Activated CD4-positive, CD25-positive, alpha-beta regulatory T cell (primary cell): ENCODE measurements at places on chromosomes 4 and X.
A peak's percentile ranks its signal among the peaks of the same experiment; 100 is the strongest.

- no peak for DNase-seq
Measured at GRCh38 chr4:178083968-178084367, 641.7 kb upstream of the AGA start.

- no peak for DNase-seq
Measured at GRCh38 chr4:89344571-89344970, 37.0 kb upstream of the GPRIN3 start.

GRCh38 chrX:100090931-100091330 lies 319.1 kb downstream of the PCDH19 start:
- DNase-seq: no peak

DNA sequence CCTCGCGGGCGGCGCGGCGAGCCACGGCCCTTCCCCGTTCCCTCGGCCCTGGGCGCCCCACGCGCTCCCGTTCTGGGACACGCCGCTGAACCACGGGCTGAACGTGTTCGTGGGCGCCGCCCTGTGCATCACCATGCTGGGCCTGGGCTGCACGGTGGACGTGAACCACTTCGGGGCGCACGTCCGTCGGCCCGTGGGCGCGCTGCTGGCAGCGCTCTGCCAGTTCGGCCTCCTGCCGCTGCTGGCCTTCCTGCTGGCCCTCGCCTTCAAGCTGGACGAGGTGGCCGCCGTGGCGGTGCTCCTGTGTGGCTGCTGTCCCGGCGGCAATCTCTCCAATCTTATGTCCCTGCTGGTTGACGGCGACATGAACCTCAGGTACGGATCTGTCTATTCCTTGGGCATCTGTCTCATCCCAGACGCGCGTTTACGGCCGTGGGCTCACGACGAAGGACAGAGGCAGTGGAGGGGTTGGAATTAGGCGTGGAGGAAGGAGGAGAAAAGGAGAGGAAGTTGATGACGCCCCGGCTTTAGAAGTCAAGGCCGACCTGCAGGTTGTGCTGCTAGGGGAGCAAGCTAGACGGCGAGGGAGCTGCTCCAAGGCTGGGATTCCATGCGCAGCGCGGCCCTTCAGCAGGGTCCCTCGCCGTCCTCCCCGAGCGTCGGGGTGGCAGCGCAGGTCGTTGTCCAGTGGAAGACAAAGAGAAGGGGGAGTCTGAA lies 792 bp downstream of the SLC10A4 start:
- no peak for DNase-seq

- DNase-seq: no peak
Measured at GRCh38 chr4:59728496-59728895, 1471.6 kb upstream of the ADGRL3 start.

GRCh38 chrX:101029665-101030064 lies 22.2 kb downstream of the TRMT2B start:
- no peak for DNase-seq

- no peak for DNase-seq
Measured at GRCh38 chr4:68494688-68495087, 47.4 kb downstream of the TMPRSS11E start.

DNA sequence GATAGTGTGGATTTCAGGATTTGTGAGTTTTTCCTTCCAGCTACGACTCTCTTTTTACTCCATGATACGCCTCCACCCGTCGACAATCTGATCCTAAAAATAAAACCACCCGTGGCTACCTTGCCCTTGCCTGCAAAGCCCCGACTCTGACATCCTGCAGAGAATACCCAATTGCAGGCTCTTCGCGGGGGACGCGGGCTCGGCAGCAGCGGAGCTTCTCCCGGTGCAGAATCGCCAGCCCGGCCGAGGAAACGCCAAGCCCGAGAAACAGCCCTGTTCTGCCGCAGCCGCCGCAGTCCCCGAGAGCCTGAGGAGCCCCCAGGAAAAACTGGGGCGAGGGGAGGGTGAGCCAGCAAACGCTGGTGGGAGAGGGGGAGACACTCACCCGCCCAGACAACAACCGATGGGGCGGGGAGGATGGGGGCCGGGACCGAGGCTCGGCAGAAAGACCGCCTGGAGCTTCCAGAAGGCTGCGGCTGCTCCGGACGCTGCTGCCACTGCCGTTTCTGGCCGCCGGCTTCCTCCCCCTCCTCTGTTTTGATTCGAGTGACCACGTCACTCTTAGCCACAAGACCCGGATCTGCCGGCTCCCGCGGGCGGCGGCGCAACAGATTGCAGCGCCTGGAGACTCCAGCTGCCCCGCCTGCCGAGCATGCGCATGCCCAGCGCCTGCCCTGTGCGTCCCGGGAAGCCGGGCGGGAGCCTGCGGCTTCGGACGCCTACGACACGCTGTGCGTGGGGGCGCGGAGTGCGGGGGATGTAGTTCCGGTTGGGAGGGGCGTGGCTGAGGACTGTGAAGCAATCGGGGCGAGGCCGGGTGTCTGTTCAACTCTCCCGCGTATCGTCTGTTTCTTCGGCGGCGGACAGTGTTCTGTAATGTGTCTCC lies at the start of gene SMIM14:
SMIM14 (minus strand) TSS at position 512 of the 886 bp plus-strand sequence. CDS start 33,720 bp downstream, outside the sequence.
- DNase-seq: peak; percentile 63

- DNase-seq: no peak
Measured at GRCh38 chr4:156948133-156948532, 23.5 kb downstream of the PDGFC start.

DNA sequence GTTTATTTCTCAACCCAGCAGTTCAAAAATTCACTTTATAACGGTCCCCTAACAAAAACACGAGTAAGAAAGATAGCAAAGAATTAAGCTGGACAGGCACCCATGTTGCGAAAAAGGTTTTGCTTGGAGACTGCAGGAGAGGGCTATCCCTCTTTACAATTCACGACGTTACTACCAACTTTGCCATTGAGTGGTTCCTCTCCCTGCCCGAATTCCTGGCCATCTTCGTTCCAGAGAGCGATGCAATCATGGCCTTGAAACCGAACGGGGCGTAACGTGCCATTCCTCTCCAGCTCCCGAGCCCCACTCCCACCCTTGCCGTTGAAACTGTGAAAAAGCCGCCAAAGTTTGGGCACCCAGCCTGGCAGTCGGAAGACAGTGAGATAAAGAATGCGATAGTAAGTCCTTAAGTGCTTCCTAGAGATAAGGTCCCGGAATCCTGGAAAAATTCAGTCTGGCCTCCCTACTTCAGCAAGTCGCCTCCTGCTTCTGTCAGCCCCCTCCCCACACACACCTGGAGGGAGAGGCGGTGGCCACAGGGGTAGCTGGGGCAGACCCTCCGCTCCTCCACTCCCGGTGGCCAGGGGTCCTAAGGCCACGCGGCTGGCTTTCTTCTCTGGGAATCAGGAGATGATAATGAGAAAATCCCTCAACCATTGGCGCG lies 65.2 kb downstream of the FBXO8 start:
- DNase-seq: no peak

- DNase-seq: no peak
Measured at GRCh38 chr4:95549246-95550114, 707 bp upstream of the UNC5C start.

GRCh38 chrX:11367609-11368430 lies 74.6 kb downstream of the AMELX start:
- DNase-seq: no peak

GRCh38 chrX:41303013-41303412 lies 30.9 kb upstream of the DDX3X start:
- no peak for DNase-seq

- no peak for DNase-seq
Measured at GRCh38 chr4:71713611-71714203, 70.2 kb downstream of the GC start.

- DNase-seq: no peak
Measured at GRCh38 chr4:7765666-7766065, 174.0 kb downstream of the AFAP1 start.

DNA sequence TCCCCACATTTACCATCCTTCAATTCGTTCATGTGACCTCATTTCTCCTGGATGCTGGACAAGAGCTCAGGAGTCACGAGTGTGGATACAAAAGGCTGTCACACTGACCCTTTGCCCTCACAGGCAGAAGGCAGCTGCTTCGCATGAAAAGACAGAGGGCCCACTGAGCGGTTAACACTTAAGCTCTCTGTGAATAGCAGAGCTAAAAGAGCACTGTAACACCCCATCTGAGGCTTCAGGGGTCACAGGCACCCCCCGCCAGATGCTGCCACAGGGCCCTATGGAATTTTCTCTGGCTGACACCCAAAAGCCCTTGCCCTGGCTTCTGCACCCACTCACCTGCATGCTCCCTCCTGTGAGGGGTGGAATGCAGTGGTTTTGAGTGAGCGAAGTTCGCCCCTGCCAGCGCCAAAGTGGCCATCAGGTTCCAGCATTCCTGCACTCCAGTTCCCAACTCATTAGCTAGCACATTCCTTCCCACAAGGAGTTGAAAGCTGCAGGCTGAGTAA lies 360.9 kb downstream of the PPP3CA start:
- no peak for DNase-seq

GRCh38 chr4:62450740-62451139 lies 1250.6 kb downstream of the ADGRL3 start:
- no peak for DNase-seq

- no peak for DNase-seq
Measured at GRCh38 chrX:46587158-46587557, 13.6 kb downstream of the CHST7 start.

- DNase-seq: no peak
Measured at GRCh38 chr4:54050214-54050904, 14.0 kb downstream of the CHIC2 start.

DNA sequence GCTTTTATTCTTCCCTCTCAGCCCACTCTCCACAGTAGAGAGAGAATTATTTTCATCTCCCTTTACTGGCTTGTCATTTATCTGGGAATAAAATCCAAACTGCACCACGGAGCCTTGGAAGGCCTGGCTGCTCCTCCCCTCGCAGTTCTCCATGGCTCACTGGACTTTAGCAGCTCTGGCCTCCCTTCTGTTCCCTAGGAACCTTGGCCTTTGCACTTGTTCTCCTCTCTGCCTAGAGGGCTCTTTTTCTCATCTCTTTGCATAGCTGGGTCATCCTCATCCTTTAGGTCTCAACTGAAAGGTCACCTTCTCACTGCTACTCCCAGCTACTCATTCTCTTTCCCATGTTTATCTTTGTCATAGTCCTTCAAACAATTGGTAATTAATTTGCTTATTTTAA lies 31.3 kb upstream of the TAPT1 start:
- no peak for DNase-seq

- no peak for DNase-seq
Measured at GRCh38 chr4:6368601-6369000, 99.0 kb downstream of the WFS1 start.

- no peak for DNase-seq
Measured at GRCh38 chr4:188296331-188296730, 157.1 kb downstream of the TRIML1 start.

- DNase-seq: no peak
Measured at GRCh38 chrX:30270639-30271038, 23.7 kb downstream of the MAGEB1 start.

GRCh38 chr4:158055668-158056067 lies 117.2 kb downstream of the GASK1B start:
- DNase-seq: no peak

DNA sequence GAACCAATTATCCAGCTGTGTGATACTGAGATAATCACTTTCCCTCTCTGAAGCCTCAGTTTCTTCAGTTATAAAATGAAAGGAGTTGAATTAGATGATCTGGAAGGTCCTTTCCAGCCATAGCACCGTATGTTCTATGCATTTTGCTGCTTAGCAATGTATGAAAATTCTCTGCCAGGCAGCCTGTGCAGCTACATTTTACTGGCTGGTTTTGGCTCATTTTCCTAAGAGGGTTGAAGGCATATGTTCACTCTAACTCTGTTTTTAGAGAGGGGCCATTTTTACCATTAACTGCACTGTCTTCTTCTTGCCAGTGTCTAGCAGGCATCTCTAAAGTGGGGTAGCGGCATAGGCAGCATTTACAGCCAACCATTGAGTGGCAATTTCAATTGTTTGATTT lies 26.1 kb downstream of the TRPC5 start:
- DNase-seq: no peak

DNA sequence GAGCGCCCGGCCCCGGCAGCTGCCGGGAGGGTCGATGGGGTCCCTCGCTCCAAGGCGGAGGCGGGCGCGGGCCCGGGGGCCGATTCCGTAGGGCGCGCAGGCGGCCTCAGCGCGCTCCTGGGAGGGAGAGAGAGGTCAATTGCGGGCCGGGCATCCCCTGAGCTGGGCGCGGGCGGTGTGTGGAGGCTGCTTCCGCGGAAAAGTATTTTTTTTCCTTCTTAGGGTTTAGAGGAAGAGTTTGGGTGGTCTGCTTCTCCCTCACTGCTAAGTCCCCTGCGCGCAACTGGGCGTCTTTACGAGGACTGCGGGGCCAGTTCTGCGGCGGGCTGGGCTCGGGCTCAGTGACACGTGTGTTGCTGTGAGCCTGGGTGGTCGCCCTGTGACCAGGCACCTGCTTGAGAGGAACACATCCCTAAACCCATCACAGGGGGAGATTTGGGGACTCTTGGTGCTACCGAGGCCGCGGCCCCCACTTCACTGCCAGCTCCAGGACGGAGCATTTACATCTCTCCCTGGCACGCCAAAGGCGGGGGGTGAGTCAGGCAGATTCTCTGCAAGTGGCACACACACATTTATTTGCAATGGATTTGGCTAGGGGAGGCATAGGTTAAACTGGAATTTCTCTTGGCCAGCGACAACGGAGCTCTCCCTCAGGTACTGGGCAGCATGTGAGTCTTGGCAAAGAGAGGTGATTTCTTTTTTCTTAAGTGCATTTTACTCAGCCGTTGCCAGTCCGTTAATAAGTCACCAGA lies 151.2 kb upstream of the SLC4A4 start:
- DNase-seq: no peak

DNA sequence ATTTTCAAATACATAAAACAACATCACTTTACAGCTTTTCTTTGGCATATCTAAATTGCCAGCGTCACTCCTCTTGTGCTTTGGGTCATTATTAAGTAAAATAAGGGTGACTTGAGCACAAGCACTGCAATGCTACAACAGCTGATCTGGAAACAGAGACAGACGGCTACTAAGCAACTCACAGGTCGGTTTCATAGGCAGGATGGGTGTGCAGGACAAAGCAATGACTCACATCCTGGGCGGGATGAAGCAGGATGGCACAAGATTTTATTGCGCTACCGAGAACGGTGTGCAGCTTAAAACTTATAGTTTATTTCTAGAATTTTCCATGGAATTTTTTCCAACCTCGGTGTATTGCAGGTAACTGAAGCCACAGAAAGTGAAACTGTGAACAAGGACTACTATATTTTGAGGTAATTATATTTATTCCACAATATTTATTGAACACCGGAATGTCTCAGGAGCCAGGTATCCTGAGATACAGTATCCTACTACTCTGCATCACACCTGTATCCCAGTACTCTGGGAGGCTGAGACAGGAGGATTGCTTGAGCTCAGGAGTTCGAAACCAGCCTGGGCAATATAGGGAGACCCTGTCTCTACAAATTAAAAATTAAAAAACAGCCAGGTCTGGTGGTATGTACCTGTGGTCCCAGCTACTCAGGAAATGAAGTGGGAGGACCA lies 215.5 kb downstream of the APBB2 start:
- no peak for DNase-seq

DNA sequence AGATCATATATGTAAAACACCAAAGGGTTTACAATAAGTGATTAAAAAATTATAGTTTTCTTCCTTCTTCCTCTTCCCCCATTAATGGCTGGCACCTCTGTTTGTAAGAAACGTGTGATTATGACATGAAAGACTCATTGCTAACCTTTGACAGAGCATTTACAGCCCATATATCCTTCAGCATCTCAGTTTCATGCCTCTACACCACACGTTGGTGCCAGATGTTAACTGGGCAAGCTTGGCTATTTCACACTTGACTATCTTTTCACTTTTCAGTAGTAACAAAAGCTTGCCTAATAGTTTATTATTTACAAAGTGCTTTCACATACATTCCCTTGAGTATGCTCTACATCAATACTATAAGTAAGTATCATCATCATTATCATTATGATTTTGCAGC lies 65.3 kb upstream of the C1QTNF7 start:
- no peak for DNase-seq

- no peak for DNase-seq
Measured at GRCh38 chr4:121728798-121729226, 32.0 kb upstream of the ANXA5 start.

GRCh38 chr4:138636781-138637180 lies 378.8 kb upstream of the NOCT start:
- no peak for DNase-seq
